ENCODE measurements at places on chromosomes 13 and 19. TPM values are rescaled to one million over a fixed set of nuclear protein-coding genes. Genes with fewer than 3 reads are reported as not detected.

DNA sequence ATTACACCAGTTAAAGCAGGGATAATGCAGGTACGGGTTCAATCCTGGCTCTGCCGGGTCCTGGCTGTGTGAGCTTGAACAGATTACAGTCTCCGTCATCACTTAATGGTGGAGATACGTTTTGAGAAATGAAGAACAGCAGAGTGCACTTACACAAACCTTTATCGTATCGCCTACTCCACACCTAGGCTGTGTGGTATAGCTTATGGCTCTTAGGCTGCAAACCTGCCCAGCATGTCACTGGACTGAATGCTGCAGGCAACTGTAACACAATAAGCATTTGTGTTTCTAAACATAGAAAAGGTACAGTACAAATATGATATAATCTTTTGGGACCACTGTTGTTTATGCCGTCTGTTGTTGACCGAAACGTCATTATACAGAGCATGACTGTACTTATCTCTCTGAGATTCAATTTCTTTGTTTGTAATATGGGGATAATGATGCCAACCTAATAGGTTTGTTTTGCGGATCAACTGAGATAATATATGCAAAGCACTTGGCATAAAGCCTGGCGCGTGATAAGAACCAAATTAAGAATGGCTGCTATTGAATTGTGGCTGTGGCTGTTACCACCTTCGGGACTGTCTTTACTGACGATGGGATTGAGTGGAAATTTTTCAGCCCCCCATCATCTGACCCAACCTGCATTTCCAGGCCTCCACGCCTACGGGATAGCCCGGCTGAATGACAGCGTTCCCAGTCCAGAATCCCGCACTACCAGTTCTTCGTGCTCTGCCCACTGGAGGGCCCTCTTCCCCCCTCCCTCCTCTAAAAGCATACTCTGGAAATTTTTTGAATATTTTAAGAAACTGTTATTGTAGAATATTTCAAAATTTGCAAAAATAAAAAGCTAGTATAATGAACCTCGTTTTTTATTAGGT, 11.2 kb downstream of the KRTDAP start:
- no peak for DNase-seq

- DNase-seq, result no peak
These were observed 4.2 kb upstream of the RPS11 start for GRCh38 chr19:49491804-49492572.

DNA sequence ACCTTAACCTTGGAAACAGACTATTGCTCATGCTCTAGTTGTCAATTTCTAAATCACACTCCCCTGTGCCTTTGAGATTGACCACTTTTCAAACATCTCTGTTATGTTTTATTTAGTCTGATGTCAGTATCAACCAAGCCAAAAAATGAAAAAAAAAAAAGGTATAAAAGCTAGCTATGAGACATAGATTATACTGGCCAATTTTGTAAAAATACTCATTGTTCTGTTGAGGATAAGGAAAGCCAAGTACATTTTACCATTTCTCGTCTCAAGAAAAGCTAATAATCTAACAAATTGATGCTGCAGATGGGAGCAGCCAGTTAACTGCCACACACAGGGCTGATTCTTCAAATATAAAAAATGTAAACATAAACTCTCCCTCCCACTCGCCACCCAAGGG, 572.6 kb upstream of the KLF12 start:
- DNase-seq, result no peak

DNA sequence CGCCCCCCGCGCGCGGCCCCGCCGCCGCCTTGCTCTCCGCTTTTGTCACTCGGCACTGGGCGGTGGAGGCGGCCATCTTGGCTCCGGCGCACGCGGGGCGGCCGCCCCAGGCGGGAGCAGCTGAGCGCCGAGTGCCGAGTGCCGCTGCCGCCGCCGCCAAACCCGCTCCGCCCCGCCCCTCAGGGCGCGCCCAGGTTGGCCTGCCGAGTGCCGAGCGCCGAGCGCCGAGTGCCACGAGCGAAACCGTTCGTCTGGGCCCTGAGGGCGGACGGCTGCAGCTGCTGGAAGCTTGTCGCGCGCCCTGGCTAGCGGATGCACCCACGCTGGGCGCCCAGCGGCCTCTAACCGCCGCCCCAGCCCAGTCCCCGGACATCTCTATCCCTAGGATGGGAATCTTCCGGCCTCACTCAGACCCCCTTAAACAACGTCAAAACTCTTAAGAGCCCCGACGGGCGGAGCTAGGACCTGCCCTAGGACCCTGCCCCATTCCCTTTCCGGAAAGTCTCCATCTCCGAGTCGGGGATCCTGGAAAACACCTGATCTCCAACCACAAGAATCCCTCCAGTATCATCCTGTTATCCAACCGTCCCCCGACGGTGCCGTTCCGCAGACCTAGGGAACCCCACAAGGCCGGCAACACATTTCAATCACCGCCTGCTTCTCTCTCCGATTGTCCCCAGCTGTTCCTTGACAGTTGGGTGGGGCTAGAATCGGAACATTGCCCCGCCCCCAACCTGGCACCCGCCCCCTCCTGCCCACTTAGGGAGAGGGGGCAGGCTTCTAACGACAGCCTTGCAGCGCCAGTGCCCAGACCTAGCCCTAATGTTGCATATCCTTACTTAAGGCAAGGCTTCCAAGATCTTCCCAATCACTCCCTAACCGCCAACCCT, 14.1 kb upstream of the AKAP8L start:
- peak; percentile 46 for DNase-seq

DNA sequence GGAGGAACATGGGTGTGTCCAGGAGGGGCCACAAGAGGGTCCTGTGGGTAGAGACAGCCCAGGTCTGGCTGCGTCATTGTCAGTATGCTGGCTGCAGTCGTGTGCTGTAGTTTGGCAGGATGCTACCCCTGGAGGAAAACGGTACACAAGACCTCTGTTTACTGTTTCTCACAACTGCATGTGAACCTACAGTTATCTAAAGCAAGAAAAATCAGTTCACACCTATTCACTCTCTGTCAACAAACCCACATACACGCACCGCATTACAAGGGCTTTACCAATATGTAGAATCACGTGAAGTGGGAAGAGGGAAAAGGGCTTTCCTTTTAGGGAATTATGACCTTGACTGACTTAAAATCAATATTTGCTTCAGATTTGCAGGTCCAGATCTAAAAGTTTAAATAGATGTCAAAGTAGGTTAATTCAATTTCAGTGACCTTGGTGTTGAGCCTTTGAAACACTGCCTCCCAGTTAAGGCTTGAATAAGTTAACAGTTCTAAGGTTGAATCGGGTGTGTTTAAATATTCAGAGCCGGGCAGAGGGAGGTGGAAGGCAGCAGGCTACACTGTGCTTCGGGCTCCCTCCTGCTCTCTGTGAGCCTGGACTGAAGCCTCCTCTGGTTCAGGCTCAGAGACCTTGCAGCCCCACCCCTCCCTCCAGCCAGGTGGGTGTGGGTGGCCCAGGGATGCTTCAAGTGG, 17.2 kb upstream of the MCF2L start:
- DNase-seq, result no peak

GRCh38 chr13:44756276-44756810, 180.2 kb upstream of the TSC22D1 start:
- DNase-seq, result peak; percentile 18

- DNase-seq, result no peak
These were observed 8.3 kb upstream of the TLE6 start for GRCh38 chr19:2969104-2969504.

GRCh38 chr19:30374539-30374864, 2.3 kb downstream of the ZNF536 start:
- no peak for DNase-seq

Gene DGKH
- total RNA-seq, result 65.0 TPM

Gene PTH2
- not detected for total RNA-seq

Gene KCTD4
- total RNA-seq, result 8.5 TPM

Gene GRWD1
- 41.7 TPM for total RNA-seq

Gene SIGLEC8
- total RNA-seq, result not detected

Gene CEACAM7
- total RNA-seq, result not detected

Gene ICAM5
- total RNA-seq, result 0.40 TPM

Gene TMEM147
- 76.1 TPM for total RNA-seq
